Stimulated activated CD4-positive, alpha-beta T cell treated with anti-CD3 and anti-CD28 coated beads, TNF-alpha, amount 100 ng/mL, for 1 hour (primary cell): ENCODE measurements at places on chromosomes 1 and 21.

DNA sequence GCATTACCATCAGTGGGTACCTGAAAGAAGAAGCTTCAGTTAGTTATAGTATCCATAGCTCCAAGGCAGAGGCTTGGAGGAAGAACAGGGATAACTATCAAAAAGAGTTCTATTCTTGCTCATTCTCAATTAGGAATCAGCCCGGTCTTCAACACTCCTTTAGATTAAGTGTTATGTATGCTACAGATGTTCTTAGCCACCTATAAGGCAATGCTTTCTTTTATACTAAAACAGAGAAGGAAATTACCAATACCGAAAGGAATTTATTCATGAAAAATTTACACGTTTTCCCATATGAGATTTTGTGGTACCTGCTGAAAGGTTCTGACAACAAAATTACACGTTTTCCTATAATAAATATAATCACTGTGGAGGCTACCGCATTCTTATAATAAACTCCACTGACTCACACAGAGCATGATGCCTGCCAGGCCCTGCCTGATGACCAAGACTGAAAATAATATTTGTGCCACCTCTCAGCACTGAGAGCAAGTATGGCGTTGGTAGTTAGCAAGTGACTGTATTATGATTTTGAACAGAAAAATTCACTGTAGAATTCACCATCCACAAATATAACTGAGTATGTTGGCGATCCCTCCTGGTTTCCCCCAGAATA, 58.3 kb downstream of the APP start:
- DNase-seq = no peak

DNA sequence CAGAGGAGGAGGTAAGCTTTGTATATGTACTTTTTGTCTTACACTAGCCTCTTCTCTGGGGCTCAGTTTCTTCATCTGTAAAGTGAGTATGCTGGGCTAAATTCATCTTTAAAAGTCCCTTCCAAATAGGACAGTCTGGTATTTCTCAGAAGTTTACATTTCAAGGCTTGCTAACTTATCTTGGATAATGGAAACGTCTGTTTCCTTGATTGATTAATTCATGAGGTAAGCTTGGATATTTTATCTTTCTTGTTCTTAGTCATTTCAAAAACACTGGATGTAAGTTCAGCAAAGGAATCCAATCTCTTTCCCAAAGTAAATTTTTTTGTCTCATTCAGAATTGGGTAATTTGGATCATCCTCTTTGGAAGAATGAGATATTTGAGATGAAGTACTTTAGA, 111.0 kb downstream of the EDEM3 start:
- no peak for DNase-seq

GRCh38 chr1:115237507-115237906, 100.5 kb downstream of the NGF start:
- no peak for DNase-seq

DNA sequence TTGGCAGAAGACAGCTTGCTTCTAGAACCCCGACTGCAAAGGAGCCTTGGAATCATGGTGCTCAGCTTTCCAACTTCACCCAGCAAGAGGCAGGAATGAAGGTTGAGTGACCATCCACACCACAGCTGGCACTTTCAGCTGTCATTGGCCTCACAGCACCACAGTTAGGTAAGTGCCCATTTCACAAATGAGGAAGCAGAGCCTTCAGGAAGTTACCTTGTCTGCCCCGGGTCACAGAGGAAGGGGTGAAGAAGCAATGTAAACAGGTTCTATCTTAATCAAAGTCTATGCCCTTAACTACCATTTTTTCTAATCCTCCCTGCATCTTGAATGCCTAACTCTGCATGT, 156.0 kb downstream of the GLUL start:
- no peak for DNase-seq

DNA sequence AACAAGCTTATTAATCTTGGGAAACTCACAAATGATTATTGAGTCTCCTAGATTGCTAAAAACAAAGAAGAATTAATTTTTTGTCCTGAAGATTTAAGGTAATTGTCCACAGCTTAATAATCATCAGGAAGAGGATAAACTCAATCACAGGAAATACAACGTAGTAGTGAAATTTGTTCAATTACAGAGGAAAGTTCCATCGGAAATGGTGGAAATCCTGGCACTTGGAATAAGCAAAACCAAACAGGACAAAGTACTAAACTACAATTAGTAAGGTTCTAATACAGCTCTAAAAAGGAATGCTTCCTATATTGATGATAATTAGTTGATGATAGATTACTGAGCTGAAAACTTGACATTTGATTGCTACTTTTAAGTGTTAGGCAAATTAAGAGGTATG, 485.4 kb downstream of the USP25 start:
- DNase-seq = no peak
